ENCODE measurements at places on chromosomes 6 and 20. TPM values are rescaled to one million over a fixed set of nuclear protein-coding genes. Genes with fewer than 3 reads are reported as not detected.

Gene PAK5
- total RNA-seq, result 0.07 TPM

GRCh38 chr6:41580690-41581089, 34.5 kb downstream of the FOXP4 start:
- H3K27ac ChIP-seq, result no peak overlapping the region
- H3K4me3 ChIP-seq, result no peak overlapping the region
- DNase-seq, result no peak
- peaks cover 24% of the 10 kb centered on the region for H3K4me1 ChIP-seq
- peaks cover 10% of the 10 kb centered on the region for H3K36me3 ChIP-seq

DNA sequence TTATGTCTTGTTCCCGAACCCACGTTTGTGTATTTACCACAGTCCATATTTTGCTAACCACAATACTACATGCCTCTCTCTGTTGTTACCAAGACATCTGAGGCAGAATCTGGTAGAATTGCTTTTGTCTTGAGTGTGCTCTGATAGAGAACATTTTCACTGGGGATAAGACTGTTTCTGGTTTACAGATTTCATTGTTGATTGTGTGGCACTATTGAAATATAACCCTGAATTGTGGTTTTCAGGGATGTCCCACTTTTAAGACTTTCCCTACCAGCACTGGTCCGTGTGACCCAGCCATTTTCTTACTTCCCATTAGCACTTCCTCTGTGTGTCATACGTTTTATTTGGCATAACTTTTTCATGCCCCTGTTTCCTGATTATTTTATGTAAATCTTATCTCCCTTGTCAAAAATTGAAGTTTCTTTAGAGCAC, 12.2 kb downstream of the NCOA7 start:
- peaks cover 18% of the 10 kb centered on the region for H3K4me1 ChIP-seq
- no peaks in the 10 kb centered on the region for H3K27me3 ChIP-seq
- no peak overlapping the region for H3K4me3 ChIP-seq
- DNase-seq, result no peak
- H3K27ac ChIP-seq, result no peak overlapping the region

Gene TAF8
- 32.6 TPM for total RNA-seq

Gene PXDC1
- total RNA-seq, result 15.0 TPM

DNA sequence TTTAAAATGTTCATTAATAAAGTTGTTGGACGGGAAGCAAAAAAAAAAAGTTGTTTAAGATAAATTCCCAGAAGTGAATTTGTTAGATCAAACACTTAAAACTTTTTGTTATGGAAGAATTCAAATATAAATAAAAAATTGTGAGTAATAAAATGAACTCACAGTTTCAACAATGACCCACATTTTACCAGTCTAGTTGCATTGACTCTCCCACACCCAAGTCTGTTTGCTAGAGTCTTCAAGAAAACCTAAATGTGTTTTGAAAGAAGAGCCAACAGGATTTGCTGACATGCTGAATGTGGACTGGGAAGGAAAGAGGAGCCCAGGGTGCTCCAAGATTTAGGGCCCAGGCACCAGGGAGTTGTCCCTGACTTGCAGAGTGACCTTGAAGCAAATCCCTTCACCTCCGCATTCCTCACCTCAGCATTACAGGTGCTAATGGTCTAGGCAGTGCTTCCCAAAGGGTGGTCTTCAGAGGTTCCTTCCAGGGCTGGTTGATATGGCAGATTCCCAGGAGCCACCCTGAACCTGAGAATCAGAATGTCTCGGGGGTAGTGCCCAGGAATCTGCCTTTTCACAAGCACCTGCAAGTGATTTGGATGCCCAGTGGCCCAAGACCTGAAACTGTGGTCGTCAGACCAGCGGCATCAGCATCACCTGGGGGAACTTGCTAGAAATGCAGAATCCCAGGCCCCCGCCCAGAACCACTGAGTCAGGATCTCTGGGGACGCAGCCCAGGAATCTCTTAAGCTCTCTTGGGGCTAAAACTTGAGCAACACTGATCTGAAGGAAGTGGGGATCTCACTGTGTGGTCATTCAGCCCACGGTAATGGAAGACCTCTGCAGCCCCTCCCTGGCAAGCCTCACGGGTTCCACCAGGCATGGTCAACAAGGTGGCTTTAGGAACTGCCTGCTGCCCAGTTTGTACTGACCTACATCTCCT, 31.1 kb downstream of the POFUT1 start:
- DNase-seq, result no peak
- peaks cover 13% of the 10 kb centered on the region for H3K4me1 ChIP-seq
- no peaks in the 10 kb centered on the region for H3K36me3 ChIP-seq

- H3K36me3 ChIP-seq, result no peaks in the 10 kb centered on the region
- no peak for DNase-seq
- H3K4me1 ChIP-seq, result no peaks in the 10 kb centered on the region
- peaks cover 26% of the 10 kb centered on the region for H3K27me3 ChIP-seq
These were observed 24.1 kb upstream of the ECI2 start for GRCh38 chr6:4159491-4159890.

DNA sequence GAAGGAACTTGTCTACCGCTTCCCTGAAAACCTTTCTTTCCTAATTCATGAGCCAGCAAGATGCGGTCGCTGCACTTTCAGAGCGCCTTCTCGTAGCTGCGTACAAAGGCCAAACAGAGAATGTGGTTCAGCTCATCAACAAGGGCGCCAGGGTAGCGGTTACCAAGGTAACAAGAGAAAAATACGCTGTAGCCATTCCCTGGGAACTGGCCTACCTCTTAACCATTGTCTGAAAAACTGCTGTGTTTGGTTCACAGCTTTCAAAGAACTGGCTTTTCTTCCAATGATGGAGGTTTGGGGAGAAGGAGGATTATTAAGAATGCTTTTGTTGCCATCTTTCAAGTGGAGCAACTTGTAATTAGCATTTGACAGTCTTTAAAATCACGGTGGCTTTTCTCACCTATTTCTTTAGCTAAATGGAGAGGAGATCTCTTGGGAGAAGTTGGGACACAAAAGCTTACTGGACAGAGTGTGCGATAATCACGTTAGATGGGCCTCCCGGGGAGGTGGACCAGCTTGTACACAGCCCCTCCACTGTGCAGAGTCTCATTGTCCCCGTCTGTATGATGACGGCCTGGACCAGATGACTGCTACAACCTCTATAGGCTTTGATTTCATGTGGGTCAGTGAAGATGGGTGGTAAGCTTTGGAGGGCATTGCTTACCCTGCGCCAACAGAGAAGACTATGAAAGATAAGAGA, 71.5 kb downstream of the LYRM2 start:
- H3K36me3 ChIP-seq, result no peaks in the 10 kb centered on the region
- no peaks in the 10 kb centered on the region for H3K27me3 ChIP-seq
- H3K4me1 ChIP-seq, result no peaks in the 10 kb centered on the region
- H3K4me3 ChIP-seq, result no peak overlapping the region

- no peaks in the 10 kb centered on the region for H3K36me3 ChIP-seq
- peaks cover 10% of the 10 kb centered on the region for H3K4me1 ChIP-seq
- no peak for DNase-seq
- H3K4me3 ChIP-seq, result no peak overlapping the region
These were observed 324.7 kb upstream of the RUNX2 start for GRCh38 chr6:45003387-45003786.

DNA sequence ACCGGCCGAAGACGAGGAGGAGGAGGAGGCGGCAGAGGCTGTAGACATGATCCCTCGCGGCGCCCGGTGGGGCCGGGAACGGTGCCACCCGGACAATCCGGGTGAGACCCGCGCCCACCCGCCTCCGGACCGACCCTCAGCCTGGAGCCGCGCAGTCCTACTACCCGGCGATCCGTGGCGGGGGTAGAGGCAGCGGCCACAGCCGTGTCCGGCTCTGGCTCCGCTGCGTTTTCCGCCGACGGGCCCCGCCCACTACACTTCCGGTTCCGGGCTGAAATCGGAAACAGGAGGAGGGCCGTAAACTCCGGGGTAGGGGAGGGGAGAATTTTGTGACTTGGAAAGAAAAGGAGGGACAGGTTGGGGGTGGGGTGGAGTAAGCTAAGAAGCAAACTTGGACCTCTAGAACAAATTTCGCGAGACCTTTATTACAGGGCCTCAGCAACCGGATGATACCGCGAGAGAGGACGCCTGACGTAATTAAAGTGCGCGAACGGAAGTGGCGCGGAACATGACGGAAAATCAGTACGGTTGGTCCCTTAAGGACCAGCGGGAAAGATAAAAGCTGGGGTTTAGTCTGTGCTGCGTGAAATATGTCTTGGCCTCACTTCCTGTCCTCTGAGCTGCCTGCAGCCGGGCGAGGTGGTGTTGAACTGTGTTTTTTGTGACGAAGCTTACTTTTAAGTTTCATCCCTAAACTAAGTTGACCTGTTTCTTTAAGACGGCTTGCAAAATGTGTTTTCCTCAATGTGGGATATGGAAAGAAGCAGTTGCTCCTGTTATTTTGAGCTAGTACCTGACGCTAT, at the start of gene MAP3K7:
MAP3K7 (minus strand) TSS at position 237 of the 803 bp plus-strand sequence; CDS start at position 48, 189 bp downstream.
- peaks cover 14% of the 10 kb centered on the region for H3K4me1 ChIP-seq
- peak within 1 kb of the TSS; percentile 89 for H3K4me3 ChIP-seq
- H3K36me3 ChIP-seq, result peaks cover 21% of the 10 kb centered on the region
- H3K27me3 ChIP-seq, result peaks cover 12% of the 10 kb centered on the region

All from Calu3 (cell line).